Activated T-cell treated with anti-CD3 and anti-CD28 coated beads for 48 hours (primary cell): ENCODE measurements at places on chromosomes 7 and 10.

DNA sequence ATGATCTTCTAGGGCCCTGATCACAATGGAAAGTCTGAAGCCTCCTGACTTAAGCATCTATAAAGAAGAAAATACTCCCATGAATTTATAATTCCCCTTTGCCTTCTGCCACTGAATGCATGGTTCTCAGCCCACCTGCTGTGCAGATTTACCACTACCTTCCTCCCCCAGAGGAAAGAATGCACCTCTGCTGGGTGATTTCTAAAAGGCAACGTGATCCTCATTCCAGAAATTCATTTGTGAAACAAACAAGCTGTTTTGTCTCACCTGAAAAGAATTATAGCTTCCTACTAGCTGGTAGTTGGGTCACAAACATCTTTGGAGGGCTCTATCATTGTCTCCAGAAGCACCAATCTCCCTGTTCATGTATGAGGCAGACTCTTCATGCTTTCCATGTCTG, 320.2 kb downstream of the CDC14C start:
- no peak for DNase-seq

DNA sequence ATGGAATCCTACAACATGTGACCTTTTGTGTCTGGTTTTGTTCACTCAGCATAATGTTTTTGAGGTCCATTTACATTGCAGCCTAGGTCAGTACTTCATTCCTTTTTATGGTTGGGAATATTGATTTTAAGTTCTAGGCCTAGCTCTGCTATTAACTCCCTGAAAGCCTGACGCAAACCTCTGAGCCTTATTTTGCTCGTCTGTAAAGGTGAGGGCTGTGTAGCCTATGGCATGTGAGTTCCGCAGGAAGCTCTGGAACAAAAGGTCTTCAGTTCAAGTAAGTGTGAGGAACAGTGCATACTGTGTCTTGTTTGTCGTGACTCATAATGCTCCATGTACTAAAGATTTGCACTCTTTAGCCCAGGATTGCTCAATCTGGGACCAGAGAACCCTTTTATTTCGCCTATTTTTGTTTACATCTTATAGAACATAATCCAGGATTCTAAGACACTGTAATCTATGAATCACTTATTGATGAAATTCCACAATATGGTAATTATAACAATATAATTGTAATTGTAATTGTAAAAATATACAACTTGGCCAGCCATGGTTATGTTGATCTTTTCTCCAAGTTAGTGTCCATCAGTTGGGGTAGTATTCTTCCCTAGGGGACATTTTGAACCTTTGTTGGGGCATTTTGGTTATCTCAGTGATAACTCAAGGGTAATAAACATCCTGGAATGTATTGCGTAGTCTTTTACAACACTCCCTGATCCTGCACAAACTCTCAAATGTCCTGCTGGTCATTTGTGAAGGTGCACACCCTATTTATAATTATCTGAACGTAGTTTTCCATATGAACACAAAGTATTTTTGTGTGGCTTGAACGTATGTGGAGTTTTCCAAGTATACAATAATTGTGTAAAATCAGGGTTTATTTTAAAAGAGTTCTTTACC, 184.7 kb downstream of the VTI1A start:
- DNase-seq: no peak

GRCh38 chr7:112080978-112081377, 125.2 kb downstream of the DOCK4 start:
- no peak for DNase-seq

DNA sequence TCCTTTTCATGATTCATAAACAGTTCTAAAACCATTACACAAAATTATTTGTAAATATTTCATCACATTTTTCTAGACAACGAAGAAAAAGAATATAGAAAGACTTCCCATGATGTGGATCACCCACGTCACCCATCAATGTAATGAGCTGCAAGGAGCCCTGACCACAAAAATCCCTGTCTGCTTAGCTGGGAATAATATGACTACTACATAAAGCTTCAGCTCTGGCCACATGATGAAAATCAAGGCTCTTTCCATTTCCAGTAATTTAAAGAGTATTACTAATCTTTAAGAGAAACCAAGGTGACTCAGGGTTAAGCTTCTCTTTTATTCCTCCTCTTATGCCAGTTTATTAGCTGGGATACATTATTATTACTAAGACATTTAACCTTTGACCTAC, 180.8 kb upstream of the CACNA2D1 start:
- no peak for DNase-seq

GRCh38 chr10:78594559-78595268, 474.1 kb upstream of the ZMIZ1 start:
- DNase-seq: no peak

DNA sequence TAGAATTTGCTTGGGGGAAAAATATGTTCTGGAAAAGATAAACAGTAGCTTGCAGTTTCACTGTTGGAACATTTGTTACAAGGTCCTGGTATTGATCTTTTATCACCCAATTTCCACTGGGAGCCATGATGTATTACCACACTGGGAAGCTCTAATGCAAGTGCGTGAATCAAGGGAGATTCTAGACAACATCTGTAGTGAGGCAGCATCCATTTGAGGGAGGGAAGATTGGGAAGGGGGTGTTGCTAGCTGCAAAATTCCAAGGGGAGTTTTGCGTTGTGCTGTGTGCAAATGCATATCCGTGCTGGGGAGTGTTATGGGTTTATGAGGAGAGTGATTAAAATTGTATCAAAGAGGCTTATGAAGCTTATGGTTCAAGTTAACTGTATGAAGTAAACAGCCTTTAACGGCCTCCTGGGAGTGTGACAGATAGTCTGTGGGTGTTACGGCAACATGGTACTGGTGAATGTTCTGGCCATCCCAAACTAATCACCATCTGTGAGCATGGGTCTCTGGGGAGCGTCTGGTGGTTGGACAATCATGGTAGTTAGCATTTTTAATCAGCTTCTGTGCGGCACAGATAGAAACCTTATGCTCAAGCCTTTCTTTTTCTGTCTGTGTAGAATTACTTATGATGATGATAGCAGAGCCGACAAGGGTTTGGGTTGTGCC, 601.9 kb upstream of the GALNT17 start:
- DNase-seq: no peak

GRCh38 chr10:114279901-114280644, 41.0 kb downstream of the VWA2 start:
- no peak for DNase-seq

- DNase-seq: no peak
These were observed 60.2 kb downstream of the CHST15 start for GRCh38 chr10:124032971-124033886.

- no peak for DNase-seq
These were observed 75.9 kb downstream of the SH2D4B start for GRCh38 chr10:80613466-80614170.

GRCh38 chr10:131239450-131239849, 72.1 kb downstream of the TCERG1L start:
- no peak for DNase-seq
